Right atrium auricular region (tissue), 2 donors: ENCODE measurements at places on chromosomes 5 and 9.

DNA sequence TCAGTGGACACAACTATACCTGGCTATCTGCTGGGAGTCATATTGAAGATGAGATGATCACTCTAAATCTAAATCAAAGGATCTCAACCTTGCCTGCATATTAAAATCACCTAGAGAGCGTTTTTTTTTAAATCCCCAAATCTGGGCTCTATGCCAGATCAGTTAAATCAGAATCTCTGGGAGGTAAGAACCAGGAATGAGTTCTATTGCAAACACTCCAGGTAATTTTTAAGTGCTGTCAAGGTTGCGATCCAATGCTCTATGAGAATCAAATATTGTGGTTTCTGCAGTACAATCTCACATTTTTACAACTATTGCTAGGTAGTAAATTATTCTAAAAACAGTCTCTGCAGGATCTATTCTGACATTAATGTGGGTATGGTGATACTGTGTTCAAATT lies 202.3 kb upstream of the OR13F1 start:
- no peak for DNase-seq

GRCh38 chr9:124770359-124771020 lies 621 bp downstream of the NR6A1 start:
- no peak for DNase-seq

GRCh38 chr5:96144289-96144688 lies 182.6 kb upstream of the ELL2 start:
- no peak for DNase-seq

- DNase-seq, result no peak
Measured at GRCh38 chr5:90530736-90531487, 1.5 kb upstream of the LYSMD3 start.

DNA sequence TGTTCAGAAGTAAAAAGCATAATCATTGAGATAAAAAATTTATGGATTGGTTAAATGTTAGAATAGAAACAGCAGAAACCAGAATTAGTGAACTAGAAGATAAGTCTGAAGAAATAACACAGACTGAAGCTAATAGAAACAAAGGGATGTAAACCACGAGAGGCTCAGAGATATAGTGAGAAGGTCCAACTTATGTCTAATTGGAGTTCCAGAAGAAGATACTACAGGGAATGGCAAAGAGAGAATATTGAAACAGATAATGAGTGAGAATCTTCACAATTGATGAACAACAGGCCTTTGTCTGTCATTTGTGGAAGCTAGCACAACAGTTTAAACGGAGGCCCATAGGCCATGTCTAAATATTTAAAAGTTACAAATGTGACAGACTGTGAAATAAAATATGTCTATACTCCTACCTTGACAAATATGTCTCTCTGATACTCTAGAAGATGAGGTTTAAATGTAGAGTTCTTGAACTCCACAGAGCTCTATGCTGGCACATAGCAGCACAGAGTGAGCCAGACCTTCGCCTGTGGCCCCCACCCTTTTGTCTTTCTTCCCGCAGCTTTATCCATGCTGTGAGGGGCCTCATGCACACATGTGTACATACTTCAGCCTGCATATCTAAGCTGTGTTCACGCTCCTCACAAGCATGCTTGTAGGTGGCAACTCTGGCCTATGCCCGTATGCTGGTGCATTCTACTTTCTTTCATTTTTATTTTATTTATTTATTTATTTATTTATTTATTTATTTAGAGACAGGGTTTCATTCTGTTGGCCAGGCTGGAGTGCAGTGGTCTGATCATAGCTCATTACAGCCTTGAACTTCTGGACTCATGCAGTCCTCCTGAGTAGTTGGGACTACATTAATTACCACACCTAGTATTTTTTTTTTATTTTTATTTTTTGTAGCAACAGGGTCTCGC lies 45.0 kb upstream of the ABL1 start:
- DNase-seq, result no peak

DNA sequence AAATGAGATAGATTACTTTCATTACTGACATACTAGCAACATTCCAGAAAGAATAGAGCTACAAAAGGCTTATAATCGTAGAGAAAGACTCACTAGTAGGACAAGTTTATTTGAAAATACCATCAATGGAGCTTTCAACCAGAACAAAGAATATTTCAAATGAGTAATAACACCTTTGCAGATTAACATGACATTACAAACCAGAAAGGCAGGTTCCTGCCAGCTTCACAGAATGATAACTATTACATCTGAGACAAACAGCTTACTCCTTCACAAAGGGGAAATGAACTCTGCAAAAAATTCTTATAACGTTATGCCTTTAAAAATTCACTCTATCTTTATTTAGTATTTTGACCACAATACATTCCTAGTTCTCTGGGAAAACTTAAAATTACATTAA lies 103.1 kb downstream of the EPB41L4A start:
- DNase-seq, result no peak

- DNase-seq, result no peak
Measured at GRCh38 chr9:116152941-116153764, 438 bp upstream of the PAPPA start.

GRCh38 chr9:137048655-137049543 lies 2.9 kb upstream of the NPDC1 start:
- no peak for DNase-seq

GRCh38 chr5:125293223-125293622 lies 546.8 kb upstream of the ZNF608 start:
- DNase-seq, result no peak

DNA sequence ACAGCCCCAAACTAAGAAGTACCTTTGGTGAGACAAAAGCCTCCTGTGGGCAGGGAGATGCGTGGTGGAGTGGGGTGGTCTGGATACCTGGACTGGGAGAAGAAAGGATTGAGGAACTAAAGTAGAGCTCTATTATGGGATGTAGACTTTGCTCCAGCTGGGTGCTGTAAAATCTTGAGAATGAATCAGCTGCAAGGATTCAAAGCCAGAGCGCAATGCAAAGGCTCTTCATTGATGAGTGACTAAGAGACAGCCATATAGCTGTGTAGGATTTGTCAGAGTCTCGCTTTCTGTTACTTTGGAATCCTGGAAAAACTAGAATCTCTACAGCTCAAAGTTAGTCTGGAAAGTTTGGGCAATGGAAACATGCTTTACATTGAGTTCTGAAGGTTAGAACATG lies 159.9 kb downstream of the TAF11L14 start:
- no peak for DNase-seq

DNA sequence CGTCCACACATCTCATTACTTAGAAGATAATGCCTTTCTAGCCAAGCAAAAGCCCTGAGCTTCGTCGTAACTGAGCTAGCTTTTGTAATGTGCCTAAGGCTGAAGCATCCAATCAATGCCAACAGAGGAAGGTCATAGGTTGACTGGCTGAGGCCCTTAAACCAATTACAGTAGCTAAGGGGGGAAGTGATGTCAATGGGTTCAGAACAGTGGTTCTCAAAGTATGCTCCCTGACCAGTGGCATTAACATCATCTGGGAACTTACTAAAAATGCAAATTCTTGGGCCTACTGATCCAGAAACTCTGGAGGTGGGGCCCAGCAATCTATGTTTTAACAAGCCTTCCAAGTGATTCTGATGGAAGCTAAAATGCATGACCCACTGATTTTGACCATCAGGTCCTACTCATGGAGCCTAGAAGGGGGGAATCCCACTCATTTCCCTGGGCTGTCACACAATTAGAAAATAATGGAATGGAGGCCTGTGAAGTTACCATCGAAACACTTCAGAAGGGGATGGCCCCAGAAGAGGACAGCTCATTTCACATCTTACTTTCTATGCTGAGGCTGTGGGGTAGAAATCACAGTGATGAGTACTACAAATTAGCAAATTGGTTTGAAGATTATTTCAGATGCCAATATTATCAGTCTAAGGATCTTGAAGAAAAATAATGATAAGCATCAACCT lies 4.8 kb upstream of the VLDLR start:
- no peak for DNase-seq

DNA sequence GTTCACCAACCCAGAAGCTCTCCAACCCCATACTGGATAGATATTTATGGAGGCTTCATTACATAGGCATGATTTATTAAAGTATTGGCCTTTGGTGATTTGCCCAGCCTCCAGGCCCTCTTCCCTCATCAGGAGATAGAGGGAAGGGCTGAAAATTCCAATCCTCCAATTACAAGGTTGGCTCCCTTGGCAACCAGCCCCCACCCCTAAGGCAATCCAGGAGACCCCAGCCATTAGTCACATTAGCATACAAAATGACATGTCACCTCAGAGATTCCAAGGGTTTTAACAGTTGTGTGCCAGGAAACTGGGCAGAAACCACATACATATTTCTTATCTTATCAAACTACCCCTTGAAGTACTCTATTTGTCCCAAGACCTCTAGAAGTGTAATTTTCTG lies 210.0 kb downstream of the HINT1 start:
- no peak for DNase-seq

- no peak for DNase-seq
Measured at GRCh38 chr9:113545068-113545467, 81.5 kb downstream of the RGS3 start.

DNA sequence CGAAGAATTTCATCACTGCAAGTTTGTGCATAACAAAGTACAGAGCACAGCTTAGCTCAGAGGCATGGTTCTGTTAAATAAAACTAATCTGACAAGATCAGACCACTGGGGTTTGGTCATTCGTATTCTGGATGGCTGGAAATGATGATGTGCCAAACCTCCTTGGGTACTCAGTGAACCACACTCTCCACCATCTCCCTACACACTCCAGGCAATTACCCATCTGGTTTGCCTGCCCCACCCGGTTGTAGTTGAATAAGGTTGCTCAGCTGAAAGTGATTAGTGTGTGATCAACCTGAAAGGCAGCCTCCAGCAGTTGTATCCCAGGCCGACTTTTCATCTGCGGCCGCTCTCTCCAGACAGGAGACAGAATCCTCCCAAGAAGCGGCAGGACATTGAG lies 371.4 kb downstream of the TLE1 start:
- DNase-seq, result no peak

DNA sequence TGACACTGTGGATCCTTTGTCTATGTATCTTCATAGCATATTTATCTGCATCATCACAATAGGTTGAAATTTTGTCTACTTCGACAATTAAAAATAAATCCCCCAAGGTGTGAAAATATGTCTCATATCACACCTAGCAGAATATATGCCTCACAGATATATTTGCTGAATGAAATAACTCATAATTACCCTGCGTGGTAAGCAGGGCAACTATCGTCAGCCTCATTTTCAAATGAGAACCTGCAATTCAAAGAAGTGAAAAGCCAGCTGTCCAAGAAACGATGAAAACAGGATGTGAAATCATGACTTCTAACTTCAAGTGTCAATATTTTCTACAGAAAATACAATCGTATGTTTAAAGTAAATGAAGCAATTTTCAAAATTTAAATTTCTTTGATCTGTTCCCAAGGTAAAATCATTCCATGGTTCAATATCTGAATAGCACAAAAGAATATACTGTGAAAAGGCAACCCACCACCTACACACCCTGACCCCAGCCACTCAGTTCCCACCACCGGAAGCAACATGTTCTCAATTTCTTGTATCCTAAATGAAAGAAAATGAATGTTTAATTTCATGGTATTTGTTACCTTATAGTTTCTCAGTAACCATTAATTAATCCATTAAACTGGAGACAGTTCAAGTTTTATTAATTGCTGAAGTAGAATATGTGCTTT lies 57.1 kb downstream of the TBCA start:
- no peak for DNase-seq

GRCh38 chr5:82106756-82107155 lies 134.9 kb downstream of the ATG10 start:
- DNase-seq, result no peak

DNA sequence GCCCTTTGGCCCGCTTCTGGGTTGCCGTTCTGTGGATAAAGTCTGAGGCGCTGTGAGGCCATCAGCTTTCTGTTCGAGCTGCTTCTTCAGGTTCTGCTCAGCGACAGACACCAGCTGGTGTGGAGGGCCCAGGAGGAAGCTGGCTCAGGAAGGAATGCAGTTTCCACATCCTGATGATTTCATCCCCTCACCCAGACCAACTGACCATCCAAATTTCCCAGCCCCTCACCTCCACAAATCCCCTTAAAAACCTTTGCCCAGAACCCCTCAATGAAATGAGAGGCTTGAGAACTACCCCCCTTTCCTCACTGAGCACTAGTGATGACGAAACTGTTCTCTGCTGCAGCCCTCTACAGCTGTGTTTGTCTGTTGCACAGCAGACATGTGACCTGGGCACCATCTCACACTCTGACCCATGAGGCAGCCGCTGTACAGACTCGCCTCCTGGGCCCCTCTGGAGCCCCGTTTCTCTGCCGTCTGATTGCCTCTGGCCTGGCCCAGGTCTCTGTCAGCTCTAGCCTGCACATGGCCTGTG lies 45.4 kb downstream of the SPATA31C2 start:
- DNase-seq, result peak; percentile 74

- DNase-seq, result no peak
Measured at GRCh38 chr9:79604921-79605562, 33.3 kb downstream of the TLE4 start.

GRCh38 chr5:94389515-94389899 lies 228.9 kb downstream of the KIAA0825 start:
- DNase-seq, result no peak

- DNase-seq, result no peak
Measured at GRCh38 chr5:73740274-73740790, 114.3 kb downstream of the ARHGEF28 start.

GRCh38 chr9:75061169-75061568 lies 26.8 kb downstream of the NMRK1 start:
- no peak for DNase-seq

GRCh38 chr5:121313886-121314285 lies 537.8 kb upstream of the FTMT start:
- no peak for DNase-seq

DNA sequence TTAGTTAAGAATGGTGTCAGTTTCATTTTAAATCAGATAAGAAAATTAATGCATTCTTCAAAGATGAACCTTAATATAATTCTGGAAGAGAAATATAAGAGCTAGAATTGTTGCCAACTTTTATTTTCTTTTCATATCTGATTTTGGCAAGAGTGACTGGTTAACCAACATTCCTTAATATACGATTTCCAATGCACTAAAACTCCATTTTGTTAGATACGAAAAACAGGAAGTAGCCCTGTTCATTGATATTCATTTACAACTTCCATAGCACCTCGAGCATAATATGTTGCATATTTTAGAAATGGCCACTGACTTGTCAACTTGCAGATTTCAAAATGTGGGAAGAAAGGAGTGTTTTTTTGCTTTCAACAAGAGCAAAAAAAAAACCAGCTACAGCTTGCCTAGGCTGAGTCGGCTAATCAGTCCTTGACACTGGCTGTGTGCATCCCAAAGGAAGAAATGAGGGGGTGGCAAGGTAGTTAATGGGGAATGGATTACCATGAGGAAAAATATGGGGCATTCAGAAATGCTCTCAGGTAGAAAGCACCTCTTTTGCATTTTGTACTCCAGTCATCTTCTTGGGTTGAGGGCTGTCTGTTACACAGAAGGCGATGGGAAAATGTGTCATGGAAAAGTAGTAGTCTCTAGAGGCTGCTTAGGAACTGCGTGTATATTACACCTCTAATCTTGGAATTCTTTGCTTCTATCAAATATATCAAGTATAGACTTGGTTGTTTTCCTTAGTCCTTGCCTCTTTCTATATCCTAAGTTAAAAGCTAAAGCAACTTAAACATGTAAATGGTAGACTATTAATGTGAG lies 3.9 kb downstream of the MAP3K1 start:
- no peak for DNase-seq
